ENCODE measurements at places on chromosomes 12 and 14. TPM values are rescaled to one million over a fixed set of nuclear protein-coding genes. Genes with fewer than 3 reads are reported as not detected.

Gene FSCB
- total RNA-seq, result not detected

Gene WBP11
- total RNA-seq, result 46.2 TPM

Gene GLI1
- total RNA-seq, result 8.3 TPM

GRCh38 chr14:46747001-46747652 is 95.5 kb upstream of the RPL10L start:
- no peak overlapping the region for H3K4me3 ChIP-seq
- H3K36me3 ChIP-seq, result no peaks in the 10 kb centered on the region
- H3K4me1 ChIP-seq, result no peaks in the 10 kb centered on the region
- DNase-seq, result no peak

- H3K4me3 ChIP-seq, result no peak overlapping the region
- peaks cover 16% of the 10 kb centered on the region for H3K36me3 ChIP-seq
- H3K27ac ChIP-seq, result peak overlapping the region; percentile 49
- DNase-seq, result no peak
- H3K4me1 ChIP-seq, result peaks cover 12% of the 10 kb centered on the region
Observed at GRCh38 chr12:113292091-113292490, 42.8 kb downstream of the SLC8B1 start.

- H3K27ac ChIP-seq, result no peak within 1 kb of the TSS
- no peaks in the 10 kb centered on the region for H3K4me1 ChIP-seq
- no peak within 1 kb of the TSS for H3K4me3 ChIP-seq
- DNase-seq, result no peak
- no peaks in the 10 kb centered on the region for H3K36me3 ChIP-seq
- peaks cover 17% of the 10 kb centered on the region for H3K27me3 ChIP-seq
Observed at GRCh38 chr12:102917026-102917787, at the start of gene PAH. TSS of gene PAH (minus strand) at chr12:102917244. CDS start at chr12:102917130, 114 bp downstream.

- no peaks in the 10 kb centered on the region for H3K27me3 ChIP-seq
- no peaks in the 10 kb centered on the region for H3K36me3 ChIP-seq
- no peak for DNase-seq
Observed at GRCh38 chr14:85413836-85414526, 116.0 kb upstream of the FLRT2 start.

Gene STK38L
- total RNA-seq, result 219 TPM

DNA sequence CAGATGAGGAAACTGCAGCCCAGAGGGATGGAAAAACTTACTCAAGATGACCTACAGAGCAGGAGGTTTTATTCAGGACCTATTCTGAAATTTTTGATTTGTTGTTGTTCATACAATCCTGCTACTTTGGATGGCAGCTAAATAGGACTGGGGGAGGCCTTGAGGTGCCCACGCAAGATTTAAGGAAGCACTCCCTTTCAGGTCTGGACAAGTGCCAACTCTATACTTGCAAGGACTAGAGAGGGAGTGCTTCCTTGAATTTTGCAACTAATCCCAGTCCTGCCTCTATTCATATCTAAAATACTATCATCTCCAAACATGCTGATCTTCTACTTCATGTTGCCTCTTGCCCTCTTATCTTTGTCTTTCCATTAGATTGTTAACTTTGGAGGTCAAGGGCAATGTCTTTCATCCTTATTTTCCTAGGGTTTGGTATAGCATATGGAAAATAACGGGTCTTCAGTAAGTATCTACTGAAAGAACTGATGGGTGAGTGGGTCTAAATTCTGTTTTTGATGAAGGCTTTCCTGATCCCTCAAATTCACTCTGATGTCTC is 28.6 kb upstream of the PPM1H start:
- DNase-seq, result no peak
- peaks cover 25% of the 10 kb centered on the region for H3K4me1 ChIP-seq
- H3K27ac ChIP-seq, result no peak overlapping the region
- H3K4me3 ChIP-seq, result no peak overlapping the region
- no peaks in the 10 kb centered on the region for H3K36me3 ChIP-seq
- no peaks in the 10 kb centered on the region for H3K27me3 ChIP-seq

Gene GPRC5D
- total RNA-seq, result not detected

Measured in chondrocyte (in vitro differentiated cells).